Cardiac muscle cell (in vitro differentiated cells and primary cell): ENCODE measurements at places on chromosomes 1 and 21. TPM values are rescaled to one million over a fixed set of nuclear protein-coding genes. Genes with fewer than 3 reads are reported as not detected.
A peak's percentile ranks its signal among the peaks of the same experiment; 100 is the strongest.

GRCh38 chr1:24161270-24161669 is 18.3 kb upstream of the IL22RA1 start:
- DNase-seq = no peak

DNA sequence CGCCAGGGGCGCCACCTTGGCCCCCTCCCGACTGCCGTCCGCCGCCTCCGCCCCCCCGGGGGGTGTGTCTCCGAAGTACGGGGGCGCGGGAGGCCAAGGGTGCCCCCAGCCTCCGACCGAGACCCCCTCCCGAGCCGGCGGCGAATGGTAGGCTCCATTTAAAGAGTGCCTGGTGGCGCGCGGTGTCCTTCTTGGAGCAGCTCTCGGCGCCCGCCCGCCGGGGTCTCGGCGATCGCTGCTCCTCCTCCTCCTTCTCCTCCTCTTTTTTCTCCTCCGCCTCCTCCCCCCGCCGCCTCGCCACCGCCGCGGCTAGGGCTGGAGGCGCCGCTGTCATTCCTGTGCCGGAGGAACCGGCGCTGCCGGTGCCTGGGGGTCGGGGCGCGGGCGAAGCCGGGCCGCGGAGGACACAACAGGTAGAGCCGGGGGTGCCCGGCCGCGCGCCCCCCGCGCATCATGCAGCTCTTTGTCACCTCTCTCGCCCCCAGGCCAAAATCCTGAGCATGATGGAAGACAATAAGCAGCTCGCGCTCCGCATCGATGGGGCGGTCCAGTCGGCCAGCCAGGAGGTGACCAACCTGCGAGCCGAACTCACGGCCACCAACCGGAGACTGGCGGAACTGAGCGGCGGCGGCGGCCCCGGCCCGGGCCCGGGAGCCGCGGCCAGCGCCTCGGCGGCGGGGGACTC is at the start of gene KAZN:
TSS of gene KAZN (plus strand) at position 188 of the 685 bp plus-strand sequence.
- DNase-seq = no peak

DNA sequence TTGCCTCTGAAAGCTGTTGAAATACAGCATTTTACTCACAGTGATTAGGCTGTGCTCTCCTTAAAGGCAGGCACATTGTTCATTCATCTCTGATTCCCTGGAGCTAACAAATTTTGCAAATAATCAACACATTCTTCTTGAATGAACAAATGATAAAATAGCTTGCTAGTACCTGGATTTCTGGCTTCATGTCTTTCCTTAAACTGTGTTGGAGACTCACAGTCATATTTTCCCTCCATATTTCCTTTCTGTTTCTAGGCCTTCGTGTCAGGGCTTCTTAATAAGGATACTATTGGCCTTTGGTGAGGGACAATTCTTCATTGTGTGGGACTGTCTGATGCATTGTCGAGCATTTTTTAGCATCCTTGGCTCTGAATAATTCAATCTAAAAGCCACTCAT is 9.7 kb downstream of the HSD11B1 start:
- no peak for DNase-seq

Gene FAM43B
- 3.6 and 3.8 TPM in 2 replicates for total RNA-seq

- DNase-seq = no peak
Observed at GRCh38 chr1:114986286-114986685, 43.3 kb upstream of the TSHB start.

Gene CLCA1
- total RNA-seq = not detected in 2 replicates

DNA sequence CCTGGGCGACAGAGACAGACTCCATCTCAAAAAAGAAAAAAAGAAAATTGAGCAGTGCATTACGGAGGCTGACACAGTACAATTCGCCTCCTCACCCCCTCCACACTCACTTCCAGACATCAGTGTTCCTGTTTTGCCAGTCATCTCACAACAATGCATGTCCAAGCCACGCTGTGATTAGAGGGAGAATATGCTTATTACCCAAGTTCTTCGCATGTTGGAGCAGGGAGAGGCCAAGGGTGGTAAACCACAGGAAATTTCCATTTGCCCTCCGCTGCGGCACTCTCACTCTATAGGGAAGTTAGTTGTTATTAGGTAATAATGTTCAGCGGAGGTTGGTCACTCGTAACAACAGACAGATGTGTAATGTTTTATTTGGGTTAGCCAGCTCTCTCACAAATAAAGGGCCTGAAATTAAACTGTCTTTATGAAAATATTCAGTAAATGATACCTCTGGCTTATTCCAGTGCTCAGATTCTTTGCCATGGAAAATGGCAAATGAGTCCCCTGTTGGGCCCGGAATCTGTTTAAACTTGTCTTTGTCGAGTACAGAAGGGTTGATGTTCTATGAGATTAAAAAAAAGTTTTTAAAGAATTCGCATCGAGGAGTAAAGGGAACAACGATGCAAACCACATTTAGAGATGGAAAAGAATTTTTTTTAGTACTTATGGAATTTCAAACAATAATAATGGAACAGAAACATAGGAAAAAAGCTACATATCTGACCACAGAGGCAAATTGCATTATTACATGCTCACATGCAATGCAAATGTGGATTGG is 33.1 kb downstream of the KCNJ15 start:
- peak; percentile 99 for DNase-seq

GRCh38 chr1:48870596-48870995 is 93.9 kb upstream of the BEND5 start:
- DNase-seq = peak; percentile 35

DNA sequence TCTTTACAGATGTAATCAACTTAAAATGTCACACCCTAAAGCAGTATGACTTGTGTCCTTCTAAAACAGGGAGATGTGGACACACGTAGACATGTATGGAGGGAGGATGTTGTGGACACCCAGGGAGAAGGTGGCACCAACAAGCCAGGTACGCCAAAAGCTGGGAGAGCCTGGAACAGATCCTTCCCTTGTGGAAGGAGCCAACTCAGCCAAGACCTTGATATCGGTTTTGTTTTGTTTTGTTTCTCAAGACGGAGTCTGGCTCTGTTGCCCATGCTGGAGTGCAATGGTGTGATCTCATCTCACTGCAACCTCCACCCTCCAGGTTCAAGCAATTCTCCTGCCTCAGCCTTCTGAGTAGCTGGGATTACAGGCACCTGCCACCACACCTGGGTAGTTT is 45.6 kb downstream of the CHAF1B start:
- no peak for DNase-seq

- DNase-seq = no peak
Observed at GRCh38 chr1:200262326-200262965, 147.4 kb downstream of the ZNF281 start.

Gene THEM5
- not detected in 2 replicates for total RNA-seq

- no peak for DNase-seq
Observed at GRCh38 chr1:155831279-155831976, 25.6 kb downstream of the GON4L start.

Gene KCNE1
- total RNA-seq = 0.42 and 2.3 TPM in 2 replicates

DNA sequence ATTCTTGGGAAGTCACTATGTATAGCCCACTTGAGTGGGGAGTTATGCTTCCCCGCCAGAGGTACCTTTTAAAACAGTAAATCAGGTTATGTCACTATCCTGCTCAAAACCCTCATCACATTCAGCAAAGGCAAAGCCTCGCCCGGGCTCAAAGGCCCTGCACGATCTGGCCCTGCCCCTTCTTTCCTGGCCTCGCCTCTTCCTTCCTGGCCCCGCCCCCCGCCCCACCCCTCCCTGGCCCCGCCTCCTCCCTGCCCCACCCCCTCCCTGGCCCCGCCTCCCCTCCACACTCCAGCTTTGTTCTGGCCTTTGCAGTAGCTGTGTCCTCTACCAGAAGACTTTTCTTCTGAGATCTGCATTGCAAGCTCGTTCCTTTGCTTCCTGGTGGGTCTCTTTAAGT is 6.6 kb downstream of the LDLRAD2 start:
- peak; percentile 35 for DNase-seq

Gene SPRR2A
- not detected in 2 replicates for total RNA-seq

GRCh38 chr21:37866027-37866426 is 50.2 kb downstream of the KCNJ6 start:
- no peak for DNase-seq

Gene TSPAN1
- not detected in 2 replicates for total RNA-seq

Gene ELOVL1
- 18.5 and 24.1 TPM in 2 replicates for total RNA-seq

- no peak for DNase-seq
Observed at GRCh38 chr1:44820328-44821239, 12.3 kb downstream of the BTBD19 start.

GRCh38 chr1:5447503-5447960 is 544.7 kb downstream of the NPHP4 start:
- DNase-seq = no peak

DNA sequence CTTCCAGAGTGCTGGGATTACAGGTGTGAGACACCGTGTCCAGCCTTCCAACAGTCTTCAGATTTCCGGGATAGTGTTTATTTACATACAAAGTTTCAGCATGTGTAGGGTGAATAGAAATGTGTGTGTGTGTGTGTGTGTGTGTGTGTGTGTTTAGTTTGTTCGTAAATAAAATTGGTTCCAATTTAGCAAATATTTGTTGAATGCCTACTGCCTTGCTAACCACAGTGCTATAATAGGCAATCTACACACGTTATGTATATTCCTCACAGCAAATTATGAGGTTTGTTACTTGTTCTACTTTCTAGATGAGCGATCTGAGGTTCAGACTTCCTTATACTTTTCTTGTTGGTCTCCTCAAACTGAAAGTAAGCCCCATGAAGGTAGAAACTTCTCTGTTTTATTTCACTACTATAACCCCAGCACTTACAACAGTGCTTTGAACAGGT is 32.8 kb upstream of the EPS15 start:
- DNase-seq = no peak

Gene ANKRD65
- 0.49 and 0.60 TPM in 2 replicates for total RNA-seq

Gene IPO13
- total RNA-seq = 26.2 and 29.2 TPM in 2 replicates

DNA sequence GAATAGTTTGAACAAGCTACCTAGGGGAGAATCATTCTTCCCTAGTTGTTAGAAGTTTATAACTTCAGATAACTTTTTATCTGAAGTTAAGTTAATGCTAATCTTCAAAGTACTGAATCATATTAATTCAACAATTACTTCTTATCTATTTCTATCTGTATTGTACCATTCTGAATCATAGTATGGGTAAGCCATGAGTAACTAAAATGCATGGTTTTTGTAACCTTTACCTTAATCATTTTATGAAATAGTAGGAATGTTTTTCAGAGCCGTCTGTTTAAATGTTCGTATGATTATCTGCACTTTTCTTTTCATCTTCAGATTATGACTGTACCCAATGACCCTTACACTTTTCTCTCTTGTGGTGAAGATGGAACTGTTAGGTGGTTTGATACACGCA is 50.3 kb upstream of the MPC2 start:
- DNase-seq = no peak

Gene BRDT
- total RNA-seq = not detected in 2 replicates

Gene MYBPH
- total RNA-seq = 0.53 and 1.4 TPM in 2 replicates

- DNase-seq = no peak
Observed at GRCh38 chr1:17136936-17137335, 17.7 kb upstream of the PADI2 start.

DNA sequence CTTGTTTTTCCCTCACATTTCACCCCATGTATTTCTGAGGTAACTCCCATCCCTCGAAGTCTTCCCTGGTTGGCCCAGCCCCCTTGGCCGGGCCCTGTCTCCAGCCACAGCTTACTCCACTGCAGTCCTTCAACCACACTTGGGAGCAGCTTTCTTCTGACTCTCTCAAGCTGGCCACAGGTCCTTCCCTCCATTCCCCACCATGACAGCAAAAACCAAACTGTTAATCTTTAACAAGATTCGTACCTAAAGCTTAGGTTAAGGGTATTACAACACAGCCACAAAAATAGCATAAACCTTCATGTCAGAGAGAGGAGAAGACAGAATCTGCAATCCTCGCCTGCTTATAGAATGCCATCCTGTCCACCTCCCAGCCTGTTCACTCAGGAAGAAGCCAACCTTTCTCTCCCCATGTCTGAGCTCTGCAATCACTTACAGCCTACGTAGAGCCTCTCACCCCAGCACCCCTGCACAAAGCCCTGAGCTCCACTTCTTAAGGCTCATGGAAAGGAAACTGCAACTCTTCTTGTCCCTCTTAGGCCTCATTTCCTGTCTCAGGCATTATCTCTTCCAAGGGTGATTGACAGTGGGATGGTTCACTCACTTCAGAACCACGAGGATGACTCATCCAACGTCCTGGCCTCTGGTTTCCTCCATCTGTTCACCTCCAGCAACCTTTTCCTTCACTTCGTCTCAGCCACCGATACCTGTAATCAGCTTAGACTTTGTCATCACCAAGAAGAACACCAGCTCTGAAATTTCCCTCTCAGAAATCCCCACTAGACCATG is 72.8 kb downstream of the CD2 start:
- DNase-seq = peak; percentile 66

- DNase-seq = no peak
Observed at GRCh38 chr1:188584119-188584518, 1755.4 kb downstream of the PLA2G4A start.

GRCh38 chr1:184160236-184160635 is 108.7 kb downstream of the TSEN15 start:
- DNase-seq = no peak

DNA sequence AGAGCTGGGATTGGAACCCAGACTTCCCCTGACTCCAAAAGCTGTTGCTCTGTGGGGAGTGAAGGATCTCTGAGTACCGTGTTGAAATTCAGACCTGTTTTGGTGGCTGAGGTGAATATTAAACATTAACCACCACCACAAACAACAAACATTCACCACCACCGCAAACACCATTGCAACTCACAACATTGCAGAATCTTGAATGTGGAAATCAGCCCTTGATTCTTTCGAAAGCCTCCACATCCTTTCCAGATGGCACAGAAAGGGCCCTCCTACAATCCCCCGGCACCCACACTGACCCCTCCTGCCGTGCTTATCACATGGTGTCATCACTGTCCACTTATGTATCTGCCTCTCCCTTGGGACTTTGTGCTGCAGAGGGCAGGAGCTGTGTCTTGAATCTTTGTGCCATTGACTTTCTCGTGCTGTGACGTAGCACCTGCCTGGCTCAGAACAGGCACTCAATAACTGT is 1.4 kb downstream of the CDA start:
- peak; percentile 54 for DNase-seq

DNA sequence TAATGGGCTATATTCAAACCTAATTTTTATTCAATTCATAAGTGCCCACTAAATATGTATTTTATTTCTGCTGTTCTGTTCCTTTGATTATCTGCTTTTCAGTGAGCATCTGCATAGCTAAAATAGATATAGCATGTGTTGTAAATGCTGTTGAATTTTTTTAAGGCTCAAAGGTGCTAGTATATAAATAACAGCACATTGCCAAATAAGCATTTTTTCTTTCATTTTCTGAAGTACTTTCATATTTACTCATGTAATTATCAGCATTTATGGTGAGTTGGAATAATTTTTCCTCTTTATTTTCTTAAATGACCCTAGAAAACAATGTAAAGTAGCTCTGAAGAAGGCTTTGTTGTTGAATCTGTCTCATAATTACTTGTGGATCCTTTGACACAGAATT is 69.6 kb upstream of the B3GALT2 start:
- no peak for DNase-seq

Gene TLR5
- total RNA-seq = 0.74 and 2.1 TPM in 2 replicates
